ENCODE measurements at places on chromosomes 6 and 20.

DNA sequence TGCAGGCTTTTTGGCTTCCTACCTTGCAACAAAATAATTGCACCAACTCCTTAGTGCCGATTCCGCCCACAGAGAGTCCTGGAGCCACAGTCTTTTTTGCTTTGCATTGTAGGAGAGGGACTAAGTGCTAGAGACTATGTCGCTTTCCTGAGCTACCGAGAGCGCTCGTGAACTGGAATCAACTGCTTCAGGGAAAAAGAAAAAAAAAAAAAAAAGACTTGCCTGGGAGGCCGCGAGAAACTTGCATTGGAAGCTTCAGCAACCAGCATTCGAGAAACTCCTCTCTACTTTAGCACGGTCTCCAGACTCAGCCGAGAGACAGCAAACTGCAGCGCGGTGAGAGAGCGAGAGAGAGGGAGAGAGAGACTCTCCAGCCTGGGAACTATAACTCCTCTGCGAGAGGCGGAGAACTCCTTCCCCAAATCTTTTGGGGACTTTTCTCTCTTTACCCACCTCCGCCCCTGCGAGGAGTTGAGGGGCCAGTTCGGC lies 420 bp downstream of the SOX4 start:
- peak; percentile 23 for DNase-seq

- no peak for DNase-seq
Observed at GRCh38 chr6:148524976-148525375, 182.3 kb downstream of the SASH1 start.

DNA sequence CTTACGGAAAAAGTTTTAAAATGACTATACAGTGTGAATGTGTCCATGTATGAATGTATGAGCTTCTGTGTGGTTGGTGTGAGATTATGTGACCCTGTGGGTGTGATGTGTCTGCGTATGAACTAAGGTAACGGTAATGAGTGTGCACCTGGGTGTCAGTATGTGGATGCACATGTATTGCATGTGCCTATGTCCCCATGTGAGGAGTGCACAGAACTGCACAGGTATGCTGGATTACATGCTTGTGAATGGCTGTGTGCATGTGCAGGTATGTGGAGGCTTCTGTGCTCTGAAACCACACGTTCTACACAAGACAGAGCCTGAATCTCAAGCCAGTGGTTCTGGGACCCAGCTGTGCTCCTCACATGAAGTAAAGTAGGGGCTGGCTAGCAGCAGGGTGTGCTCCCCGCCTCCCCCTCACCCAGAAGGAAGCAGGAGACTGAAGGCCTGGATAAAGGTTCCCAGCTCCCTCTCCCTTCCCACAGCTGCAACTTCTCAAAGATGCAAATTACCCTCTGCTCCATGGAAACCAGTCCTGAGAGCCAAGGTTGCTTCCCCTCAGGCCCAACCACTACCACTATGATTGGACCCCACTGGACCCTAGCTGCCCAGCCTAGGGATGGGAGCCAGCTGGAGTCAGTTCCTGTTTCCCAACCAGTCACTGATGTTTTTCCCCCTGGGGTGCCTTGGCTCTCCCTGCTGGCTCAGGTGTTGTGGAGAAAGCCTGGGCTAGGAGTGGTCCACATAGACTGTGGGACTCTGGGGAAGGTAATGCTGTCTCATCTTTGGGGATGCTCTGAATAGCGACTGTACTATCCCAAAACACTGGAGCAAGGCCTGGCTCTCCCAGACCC lies 24.8 kb upstream of the SPDEF start:
- DNase-seq = no peak

DNA sequence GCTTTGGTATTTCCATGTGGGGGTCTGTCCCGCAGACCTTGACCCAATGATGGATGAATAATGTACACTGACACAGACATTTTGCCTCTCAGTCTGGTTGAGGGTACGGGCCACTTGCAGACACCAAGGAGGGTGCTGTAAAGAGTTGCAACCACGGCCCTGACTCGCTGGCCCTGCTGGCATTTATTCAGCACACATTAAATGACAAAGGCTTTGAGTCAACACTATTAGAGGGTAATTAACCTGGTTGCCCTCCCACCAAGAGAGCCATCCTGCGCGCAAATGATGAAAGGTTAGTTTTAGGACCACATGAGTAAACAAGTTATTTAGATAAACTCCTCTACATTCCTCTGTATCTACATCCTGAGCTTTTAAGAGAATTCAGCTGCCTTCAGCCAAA lies 308.9 kb upstream of the MMS22L start:
- no peak for DNase-seq

DNA sequence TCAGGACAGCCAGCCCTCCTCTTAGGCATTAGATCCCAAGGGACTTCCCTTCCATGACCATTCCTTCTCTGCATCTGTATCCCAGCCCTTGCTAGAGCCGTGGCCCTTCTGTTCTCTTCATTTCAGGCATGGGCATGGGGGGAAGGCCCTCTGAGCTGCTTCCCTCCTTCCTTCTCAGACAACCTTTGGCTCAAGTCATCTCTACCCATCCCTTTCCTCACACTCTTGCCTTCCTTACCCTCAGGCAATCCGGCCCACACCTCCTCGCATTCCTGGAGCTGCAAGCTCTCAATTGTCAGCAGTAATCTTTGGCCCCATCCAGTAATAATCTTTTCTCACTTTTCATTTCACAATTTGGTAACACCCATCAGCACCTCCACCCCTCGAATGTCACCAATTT lies 426.9 kb upstream of the JARID2 start:
- DNase-seq = no peak

DNA sequence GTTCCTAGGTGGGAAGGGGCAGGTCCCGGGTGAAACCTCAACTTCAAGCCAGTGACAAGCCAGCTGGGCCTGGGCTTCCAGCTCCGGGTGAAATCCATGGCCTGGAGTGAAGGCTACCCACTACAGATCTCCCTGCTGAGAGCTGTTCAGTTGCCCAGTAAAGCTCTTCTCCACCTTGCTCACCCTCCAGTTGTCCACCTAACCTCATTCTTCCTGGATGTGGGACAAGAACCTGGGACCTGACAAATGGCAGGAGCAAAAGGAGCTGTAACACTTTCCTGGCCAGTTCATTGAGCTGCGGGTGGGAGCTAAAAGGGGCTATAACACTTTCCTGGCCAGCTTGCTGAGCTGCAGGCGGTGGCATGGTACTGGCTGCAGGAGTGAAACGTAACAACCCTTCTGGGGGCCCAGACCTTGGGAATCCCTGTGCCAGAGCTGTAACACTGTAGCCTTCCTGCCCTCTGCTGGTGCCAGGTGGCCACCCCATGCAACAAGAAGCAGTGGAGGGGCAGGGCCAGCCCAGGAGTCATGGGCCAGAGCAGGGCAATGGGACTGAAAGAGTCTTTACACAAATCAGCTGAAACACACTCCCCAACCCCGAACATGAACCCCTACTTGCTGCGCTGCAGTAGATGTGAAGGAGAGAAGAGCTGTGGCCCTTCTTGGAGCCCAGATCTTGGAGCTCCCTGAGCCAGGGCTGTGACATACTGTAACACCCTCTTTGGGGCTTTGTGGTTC lies 3.6 kb upstream of the HINT3 start:
- peak; percentile 29 for DNase-seq

- no peak for DNase-seq
Observed at GRCh38 chr6:3301506-3301905, 42.8 kb downstream of the PSMG4 start.

GRCh38 chr20:3714092-3714491 lies 1.7 kb upstream of the SIGLEC1 start:
- no peak for DNase-seq

GRCh38 chr6:45835721-45836437 lies 179.8 kb downstream of the CLIC5 start:
- no peak for DNase-seq

DNA sequence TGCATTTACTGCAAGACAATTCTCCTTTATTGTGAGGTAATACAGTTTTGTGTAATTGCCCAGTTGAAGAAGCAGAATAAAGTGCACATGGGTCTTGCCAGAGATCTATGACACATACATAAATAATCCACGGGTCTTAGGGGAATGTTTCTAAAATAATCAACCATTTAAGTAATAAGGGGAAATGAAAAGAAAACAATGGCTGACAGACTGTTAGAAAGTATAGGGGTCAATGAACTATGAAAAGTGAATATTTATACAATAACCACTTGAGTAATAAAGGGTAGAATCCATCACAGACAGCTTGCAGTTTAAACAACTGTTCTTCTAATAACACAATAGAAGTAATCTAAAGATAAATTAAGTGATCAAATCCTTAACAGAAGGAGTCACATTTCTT lies 477.2 kb downstream of the EYS start:
- DNase-seq = no peak

- DNase-seq = no peak
Observed at GRCh38 chr6:134093007-134093573, 40.7 kb upstream of the SLC2A12 start.

- no peak for DNase-seq
Observed at GRCh38 chr6:40427196-40427595, 160.0 kb downstream of the LRFN2 start.

GRCh38 chr20:12773936-12774335 lies 234.8 kb upstream of the SPTLC3 start:
- DNase-seq = no peak

DNA sequence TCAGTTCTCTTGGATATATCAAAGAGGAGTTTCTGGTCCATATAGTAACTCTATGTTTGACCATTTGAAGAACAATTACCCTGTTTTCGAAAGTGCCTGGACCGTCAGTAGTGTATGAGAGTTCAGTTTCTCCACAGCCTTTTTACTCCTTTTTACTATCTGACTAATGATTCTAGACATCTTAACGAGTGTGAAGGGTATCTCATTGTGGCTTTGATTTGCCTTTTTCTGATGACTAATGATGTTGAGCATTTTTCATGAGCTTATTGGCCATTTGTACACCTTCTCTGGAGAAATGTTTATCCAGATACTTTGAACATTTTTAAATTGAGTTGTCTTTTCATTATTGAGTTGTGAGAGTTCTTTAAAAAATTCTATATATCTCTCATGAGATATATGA lies 114.9 kb upstream of the ATXN1 start:
- DNase-seq = no peak

DNA sequence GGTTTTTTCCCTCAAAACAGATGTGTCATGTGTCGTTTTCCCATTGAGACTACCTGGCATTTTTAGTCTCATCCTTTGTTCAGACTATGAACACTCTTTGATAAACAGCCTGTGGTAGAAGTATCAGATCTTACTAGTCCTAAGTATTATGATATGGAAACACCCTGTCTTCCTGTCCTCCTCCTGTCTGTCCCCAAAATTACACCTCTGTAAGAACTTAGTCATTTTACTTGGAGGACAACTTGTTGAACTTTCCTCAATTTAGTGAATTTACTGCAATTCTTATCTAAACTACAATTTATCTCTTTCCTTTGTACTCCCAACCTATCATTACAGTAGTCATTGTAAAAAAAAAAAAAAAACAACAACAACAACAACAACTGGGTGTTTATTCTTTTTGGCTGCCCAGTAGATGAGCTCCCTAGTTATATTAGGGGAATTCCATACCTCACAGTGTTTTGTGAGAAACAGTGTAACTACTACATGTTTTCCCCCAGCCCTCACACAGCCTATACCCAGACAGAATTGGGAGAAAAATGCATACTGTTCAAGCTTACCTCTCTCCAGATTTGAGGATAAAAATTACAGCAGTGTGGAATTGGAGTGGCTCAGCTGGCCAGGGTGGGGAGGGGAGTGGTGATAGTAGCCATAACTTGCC lies 18.5 kb upstream of the ERVFRD-1 start:
- DNase-seq = no peak

DNA sequence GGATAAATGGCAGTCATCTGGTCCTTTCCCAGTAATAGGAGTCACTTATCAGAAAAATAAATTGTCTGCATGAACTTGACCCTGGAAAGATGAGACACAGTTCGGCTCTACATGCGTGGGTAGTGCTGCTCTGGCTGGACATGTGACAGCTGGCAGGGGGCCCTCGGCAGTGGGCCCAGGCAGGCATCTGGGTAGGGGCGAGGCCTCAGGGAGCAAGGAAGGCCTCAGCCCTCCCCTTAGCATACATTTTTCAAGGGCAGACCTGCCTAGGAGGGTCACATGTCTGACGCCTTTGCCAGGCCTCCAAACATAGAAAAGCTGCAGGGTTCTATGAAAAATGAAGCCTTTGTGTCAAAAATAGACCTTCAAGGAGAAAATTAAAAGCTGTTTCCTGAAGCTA lies 12.8 kb upstream of the ILRUN start:
- no peak for DNase-seq

DNA sequence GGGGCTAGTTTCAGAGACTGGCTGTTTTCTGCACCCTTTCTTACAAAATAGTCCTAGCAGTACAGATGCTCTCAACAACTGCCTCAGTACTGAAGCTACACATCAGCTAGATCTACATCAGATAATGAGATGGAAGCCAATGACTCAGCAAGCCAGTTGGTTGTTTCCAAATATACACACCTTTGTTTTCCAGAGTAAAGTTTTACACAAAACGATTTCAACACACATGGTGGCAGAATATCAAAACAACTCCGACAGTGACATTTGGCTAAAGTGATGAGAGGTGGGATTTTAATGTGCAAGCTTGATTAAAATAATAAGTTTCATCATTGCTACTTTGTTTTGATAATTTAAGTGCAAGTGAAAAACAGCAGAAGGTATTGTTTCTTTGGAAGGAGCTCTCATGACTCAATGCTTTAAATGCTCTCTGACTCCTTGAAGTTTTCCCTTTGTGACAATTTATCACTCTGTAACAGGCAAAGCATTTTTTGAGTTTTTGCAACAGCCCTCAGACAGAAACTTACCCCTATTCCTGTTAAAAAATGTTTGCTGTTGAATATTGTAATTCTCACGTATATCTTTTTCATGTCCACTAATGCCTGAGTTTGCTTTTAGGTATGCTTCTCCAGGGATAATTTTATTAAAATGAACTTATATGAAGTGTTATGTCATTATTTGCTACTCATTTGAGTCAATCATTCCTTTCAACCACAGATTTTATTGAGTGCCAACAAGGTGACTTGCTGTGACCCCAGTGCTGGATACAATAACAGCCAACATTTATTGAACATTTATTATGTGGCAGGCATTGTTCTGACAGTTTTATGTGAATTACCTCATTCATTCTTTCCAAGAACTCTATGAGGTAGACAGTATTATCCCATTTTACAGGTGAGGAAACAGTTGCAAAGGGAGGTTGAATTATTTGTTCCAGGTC lies 882.0 kb downstream of the TFAP2A start:
- DNase-seq = no peak

- DNase-seq = no peak
Observed at GRCh38 chr6:145836170-145836569, 21.6 kb upstream of the FBXO30 start.

- no peak for DNase-seq
Observed at GRCh38 chr6:62541502-62541901, 255.5 kb upstream of the KHDRBS2 start.

DNA sequence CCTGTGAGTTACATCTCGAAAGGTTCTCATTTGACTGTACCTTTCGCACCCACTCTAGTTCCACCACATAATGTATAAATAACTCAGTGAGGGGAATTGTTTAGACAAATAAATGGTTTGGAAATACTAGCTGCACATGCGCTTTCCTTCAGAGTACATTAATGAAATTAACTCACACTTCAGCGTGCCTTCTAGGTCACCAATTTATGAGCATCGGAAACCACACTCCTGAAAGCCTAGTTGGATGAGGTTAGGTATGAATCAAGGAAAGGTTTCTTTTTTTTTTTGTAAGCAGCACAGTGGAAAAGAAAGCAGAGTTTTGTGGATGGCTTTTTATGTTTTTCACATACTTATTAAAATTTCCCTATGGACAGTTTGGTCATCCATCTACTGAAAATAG lies 247.8 kb upstream of the TCF21 start:
- no peak for DNase-seq

GRCh38 chr20:49671433-49671832 lies 42.2 kb downstream of the B4GALT5 start:
- DNase-seq = no peak

GRCh38 chr20:346640-347316 lies at the start of gene NRSN2:
Gene NRSN2 (plus strand): TSS chr20:347111. CDS start chr20:349644, 2,533 bp downstream.
- no peak for DNase-seq

All from activated CD4-positive, alpha-beta memory T cell treated with anti-CD3 and anti-CD28 coated beads, Interleukin-2, amount 10 ng/mL, durations not matched to agents 7 days and 5 days (primary cell).